Right hindlimb (tissue), 1 donor: ENCODE measurements at places on chromosomes 5 and 9.

- DNase-seq, result no peak
Observed at GRCh38 chr5:23977997-23978396, 470.6 kb downstream of the PRDM9 start.

DNA sequence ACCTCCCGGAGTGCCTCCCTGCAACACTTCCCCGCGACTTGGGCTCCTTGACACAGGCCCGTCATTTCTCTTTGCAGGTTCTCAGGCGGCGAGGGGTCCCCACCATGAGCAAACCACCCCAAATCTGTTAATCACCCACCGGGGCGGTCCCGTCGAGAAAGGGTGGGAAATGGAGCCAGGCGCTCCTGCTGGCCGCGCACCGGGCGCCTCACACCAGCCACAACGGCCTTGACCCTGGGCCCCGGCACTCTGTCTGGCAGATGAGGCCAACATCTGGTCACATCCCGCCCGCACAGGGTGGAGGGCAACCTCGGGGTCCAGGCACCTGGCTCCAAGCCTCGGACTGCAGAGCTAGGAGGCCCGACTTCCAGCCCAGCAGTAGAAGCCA lies 776 bp upstream of the TERT start:
- DNase-seq, result no peak

- no peak for DNase-seq
Observed at GRCh38 chr9:104879555-104880309, 48.2 kb downstream of the ABCA1 start.

DNA sequence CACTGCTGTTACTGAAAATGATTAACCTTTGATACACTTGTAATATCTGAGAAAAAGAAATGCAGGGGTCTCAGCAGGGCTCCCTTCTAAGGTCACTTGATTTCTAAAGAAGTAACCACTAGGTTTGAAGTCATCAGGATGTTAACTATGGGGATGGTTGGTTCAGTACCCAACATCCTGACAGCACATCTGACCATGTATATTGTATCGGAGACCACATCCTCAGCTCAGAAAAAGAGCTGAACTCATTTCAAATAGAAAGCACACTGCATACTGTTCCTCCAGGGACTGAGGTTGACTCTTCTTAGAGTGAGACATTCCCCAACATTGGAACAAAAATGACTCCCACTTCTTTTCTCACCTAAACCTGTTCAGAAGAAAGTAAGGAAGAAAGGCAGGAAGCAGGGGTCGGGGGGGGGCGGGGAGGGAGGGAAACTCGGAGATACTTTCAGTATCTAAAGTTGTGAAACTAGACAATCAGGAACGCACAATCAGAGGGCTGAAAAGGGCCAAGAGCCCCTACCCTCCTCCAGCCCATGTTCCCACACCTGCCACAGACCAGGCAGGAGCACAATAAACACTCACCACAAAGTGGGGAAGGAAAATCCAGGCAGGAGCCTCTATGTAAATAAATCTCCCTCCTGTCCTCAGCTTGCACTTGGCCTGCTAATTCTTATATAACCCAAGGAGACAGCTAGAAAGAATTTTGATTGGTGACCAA lies 730 bp upstream of the GZMA start:
- no peak for DNase-seq

DNA sequence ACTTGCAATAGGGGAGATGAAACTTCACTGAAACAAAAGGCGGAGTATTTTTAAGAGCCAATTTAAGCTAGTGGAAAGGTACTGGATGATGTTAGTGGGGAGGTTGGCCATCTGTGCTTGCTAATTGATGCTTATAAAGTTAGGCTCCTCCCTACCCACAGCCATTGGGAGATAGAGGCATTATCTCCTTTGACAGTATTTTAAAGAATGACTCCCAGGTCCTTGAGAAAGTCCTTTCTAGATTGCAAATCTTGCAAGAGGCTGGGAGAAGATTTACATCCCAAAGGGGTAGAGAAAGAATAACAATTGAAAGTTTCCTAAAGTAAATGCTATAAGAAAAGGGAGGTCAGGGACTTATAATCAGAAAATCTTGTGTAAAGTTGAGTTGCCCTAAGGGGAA lies 282.6 kb downstream of the BRINP1 start:
- no peak for DNase-seq

- DNase-seq, result no peak
Observed at GRCh38 chr5:87524217-87524616, 111.5 kb upstream of the CCNH start.

DNA sequence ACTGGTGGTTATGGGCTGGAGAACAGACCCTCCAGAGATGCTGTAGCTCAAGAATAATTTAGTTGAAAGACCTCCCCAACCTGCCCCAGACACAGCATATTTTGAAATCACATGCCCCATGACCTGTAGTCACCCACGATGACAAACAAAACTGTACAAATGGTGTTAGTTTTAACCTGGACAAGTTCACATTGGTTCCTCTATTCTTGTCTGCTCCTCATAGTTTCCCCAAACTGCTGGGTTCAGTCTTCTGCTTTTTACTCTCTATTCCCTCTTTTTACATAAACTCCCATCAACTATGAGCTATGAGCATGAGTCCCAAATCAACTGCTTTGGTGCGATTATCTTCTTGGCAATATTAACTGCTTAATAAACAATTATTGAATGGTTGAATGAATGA lies 365.3 kb upstream of the CLINT1 start:
- DNase-seq, result no peak

DNA sequence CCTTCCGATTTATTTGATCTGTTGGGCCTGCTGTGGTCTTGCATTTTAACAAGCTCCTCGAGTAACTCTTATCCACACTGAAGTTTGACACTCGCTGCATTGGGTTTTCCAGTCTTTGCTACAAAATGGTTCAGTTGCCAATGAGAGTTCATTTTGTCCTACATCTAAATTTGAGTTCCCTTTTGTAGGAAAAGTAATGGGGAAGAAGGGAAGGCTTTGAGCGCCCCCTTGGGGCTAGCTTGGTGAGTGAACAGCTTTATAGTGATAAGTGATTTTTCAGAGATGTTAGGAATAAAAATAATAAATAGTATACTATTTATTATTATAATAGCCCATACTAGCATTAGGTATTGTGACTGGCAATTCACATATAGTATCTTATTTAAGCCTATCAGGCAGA lies 89.9 kb upstream of the GNAQ start:
- DNase-seq, result peak; percentile 51

DNA sequence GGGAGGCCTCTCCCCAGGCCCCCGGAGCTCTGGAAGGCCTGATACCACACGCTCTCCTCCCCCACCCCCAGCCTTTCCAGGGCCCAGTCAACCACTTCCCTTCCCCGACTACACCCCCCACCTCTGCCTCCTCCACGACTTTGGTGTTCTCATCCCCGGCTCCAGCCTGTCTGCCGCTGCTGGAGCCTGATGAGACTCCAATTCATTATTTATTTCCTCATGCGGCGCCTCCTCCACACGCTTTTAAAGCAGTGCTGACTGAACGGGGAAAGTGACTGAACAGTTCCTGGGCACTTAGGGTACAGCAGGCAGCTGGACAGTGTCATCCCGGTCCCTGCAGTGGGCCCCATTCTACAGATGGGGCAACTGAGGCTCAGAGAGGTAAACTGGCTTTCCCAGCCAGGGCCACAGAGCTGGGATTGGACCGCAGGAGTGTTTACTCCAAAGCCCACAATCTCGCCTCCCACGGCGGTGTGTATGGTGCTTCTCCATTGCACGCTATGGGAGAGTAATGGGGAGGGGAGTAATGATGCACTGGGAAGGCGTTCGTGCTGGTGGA lies 15.9 kb upstream of the RPL26L1 start:
- DNase-seq, result peak; percentile 67

DNA sequence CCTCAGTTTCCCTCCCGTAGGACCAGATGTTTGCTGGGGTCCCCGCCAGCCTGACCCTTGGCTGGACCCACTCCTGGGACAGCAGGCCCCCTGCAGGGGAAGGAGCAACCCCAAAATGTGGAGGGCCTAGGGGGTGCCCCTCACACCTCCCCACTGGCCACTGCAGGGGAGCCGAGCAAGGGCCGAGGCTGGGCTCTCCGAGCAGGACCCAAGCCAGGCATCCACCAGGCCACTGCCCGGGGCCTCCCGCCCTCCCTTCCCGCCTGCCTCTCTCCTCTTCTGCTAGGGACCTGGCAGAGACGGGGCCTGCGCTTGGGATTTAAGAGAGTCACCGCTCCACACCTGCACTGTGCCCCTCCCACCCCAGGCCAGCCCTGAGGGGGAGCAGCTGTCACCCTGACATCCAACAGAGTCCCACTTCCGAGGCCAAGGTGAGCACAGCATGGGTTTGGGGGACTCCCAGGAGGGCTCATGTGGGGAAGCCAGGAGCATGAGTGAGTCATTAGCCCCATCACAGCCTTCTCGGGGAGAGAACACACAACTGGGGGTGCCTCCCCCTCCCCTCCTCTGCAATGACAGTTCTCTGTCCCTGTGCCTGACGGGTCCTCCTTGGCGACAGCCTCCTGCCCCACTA lies 15.8 kb downstream of the SOHLH1 start:
- DNase-seq, result no peak

DNA sequence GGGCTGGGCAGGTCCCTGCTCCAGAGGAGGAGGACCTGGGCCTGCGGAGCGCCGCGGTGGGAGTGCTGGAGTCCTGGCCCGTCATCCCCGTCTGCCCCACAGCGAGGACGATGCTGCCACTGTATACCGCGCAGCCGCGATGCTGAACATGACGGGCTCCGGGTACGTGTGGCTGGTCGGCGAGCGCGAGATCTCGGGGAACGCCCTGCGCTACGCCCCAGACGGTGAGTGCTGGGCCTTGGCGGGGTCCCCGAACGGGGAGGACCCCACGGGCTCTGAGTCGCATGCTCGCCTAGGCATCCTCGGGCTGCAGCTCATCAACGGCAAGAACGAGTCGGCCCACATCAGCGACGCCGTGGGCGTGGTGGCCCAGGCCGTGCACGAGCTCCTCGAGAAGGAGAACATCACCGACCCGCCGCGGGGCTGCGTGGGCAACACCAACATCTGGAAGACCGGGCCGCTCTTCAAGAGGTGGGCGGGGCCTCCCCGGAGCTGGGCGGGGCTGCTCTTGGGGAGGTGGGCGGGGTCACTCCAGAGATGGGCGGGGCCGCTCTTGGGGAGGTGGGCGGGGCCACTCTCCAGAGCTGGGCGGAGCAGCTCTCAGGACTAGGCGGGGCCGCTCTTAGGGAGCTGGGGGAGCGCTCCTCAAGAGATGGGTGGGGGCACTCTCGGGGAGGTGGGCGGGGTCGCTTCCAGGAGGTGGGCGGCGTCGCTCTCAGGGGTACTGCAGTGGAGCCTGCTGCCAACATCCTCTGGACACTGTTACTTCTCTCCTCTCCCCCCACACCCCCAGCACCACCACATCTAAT lies 13.1 kb downstream of the LRRC26 start:
- DNase-seq, result no peak
